ENCODE measurements at places on chromosomes 13 and 19.
A peak's percentile ranks its signal among the peaks of the same experiment; 100 is the strongest.

DNA sequence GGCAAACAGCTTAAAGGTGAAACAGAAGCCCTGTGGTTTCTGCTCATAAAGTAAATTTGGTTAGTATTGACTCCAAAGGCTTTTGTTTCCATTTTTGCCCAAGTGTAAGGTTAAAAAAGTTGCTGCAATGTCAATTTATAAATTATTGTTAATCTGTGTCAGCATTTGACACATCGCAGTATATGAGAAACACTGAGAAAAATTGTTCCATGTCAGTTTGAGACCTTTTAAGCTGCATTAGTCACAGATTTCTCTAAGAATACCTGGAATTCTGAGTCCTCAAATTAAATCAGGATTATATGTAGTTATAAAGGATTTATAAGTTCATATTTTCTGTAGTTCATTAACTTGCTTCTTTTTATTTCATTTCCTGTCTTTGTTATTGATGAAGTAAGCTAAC is 78.8 kb downstream of the FGF14 start:
- DNase-seq = no peak

DNA sequence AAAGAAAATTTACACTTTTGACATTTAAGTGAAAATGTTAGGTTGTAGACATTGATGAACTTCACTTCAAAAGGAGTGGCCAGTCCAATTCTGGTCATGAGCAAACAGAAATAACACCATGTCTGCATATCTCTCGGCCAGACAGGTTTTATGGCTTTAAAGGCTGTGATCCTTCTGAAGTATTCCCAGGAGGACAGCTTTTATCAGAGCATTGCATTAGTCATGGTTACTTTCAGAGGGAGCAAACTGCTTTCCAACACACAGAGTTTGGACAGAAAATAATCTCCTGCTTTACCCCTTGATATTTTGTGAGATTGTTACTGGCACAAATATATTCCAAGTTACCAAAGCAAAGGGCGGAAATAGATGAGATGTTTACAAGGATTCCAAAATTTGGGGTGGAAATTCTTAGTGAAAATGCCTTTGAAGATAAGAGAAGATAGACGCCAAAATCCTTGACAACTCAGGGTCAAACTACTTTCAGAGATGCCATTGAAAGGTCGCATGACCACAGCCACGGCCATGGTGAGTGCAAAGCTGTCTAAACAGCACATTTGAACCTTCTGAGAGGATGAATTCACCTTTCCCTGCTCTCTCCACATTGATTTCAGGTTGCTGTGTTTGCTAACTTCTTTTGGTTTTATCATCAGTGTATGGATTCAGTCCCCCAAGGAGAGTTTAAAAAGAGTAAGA is 584.5 kb upstream of the SGCG start:
- DNase-seq = no peak

- DNase-seq = no peak
These were observed 19.3 kb downstream of the PRAM1 start for GRCh38 chr19:8483165-8483564.

- DNase-seq = no peak
These were observed 1.5 kb downstream of the UNC13A start for GRCh38 chr19:17686592-17687024.

GRCh38 chr19:45782162-45782691 is at the start of gene DMPK:
DMPK (minus strand) TSS chr19:45782490; CDS start chr19:45782352, 138 bp downstream.
- DNase-seq = peak; percentile 27

DNA sequence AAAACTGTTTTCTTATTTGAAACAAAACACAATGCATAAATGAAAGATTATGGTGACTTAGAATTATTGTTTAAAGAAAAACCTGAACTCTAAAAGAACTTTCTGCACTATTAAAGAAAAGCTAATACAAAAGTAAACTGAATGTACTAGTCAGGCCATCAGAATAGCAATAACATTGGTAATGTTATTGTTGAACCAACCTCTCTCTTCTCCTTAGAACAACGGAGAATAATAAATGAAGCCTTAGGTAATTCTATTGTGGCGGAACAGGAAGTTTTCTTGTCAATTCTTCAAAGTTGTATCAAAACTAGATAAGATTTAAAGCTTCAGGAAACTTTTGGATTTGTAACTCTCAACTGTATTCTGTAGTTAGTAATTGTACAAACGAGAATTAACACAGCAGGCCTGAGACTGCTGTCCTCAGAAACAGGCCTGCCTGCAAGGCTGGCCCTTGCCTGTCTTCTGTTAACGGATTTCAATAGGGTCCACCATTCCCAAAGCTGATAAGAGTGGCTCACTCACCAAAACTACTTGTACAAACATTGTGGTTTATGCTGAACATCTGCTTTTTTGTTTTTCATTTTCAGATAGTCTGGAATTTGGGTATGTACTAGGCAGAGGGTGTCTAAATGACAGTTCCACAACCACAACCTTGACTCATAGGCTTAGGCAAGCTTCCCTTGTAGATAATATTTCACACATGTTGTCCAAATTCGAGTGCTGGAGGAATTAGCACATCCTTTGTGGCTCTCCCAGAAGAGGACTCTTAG is 825.8 kb downstream of the GPC5 start:
- DNase-seq = no peak

- DNase-seq = no peak
These were observed 4.7 kb downstream of the PTBP1 start for GRCh38 chr19:801861-802497.

DNA sequence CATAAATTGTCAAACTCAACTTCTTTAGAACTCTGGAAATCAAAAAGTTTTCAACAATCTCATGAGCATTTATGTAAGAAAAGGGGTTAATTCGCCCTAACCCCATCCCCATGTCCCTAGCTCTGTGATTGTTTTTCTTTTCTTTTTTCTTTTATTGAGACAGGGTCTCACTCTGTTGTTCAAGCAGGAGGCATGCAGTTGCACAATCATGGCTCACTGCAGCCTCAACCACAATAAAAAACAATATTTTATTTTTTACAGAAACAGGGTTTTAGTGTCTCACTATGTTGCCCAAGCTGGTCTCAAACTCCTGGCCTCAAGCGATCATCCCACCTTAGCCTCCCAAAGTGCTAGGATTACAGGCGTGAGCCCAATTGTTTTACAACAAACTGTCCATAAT is 16.7 kb downstream of the VWA8 start:
- no peak for DNase-seq

DNA sequence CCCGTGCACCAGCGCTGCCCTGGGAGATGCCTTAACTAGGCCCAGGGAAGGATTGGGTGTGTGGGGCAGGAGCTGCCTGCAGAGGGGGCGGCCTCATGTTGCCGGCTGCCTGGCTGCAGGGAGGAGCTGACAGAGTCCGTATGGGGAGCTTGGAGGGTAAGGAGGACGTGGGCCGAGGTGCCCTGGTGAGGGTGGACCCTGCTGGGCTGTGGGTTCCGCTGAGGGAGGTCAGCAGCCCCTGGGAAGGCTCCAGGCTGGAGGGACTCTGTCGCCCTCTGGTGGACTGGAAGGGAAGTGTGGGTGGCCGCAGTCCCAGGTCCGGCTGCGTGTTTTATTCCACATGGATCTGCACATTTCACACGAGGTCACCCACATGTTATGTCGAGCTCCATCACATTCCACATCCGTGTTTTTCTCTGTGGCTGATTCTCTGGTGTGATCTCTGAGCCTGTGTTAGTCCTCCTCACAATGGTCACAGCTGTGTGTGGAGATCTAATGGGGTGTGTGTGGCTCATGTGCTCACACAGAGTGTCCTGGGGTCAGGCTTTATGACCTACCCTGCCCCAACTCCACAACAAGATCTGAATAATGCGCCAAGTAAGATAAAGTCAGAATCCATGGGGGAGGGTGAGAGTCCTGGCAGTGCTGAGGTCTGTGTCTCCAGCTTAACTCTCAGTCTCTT is 1.8 kb upstream of the CEACAM8 start:
- DNase-seq = peak; percentile 13

- no peak for DNase-seq
These were observed 101.5 kb downstream of the HS6ST3 start for GRCh38 chr13:96191367-96191766.

GRCh38 chr13:36033035-36033434 is 98.1 kb downstream of the DCLK1 start:
- no peak for DNase-seq

GRCh38 chr13:39631307-39631706 is 24.2 kb upstream of the COG6 start:
- DNase-seq = no peak

DNA sequence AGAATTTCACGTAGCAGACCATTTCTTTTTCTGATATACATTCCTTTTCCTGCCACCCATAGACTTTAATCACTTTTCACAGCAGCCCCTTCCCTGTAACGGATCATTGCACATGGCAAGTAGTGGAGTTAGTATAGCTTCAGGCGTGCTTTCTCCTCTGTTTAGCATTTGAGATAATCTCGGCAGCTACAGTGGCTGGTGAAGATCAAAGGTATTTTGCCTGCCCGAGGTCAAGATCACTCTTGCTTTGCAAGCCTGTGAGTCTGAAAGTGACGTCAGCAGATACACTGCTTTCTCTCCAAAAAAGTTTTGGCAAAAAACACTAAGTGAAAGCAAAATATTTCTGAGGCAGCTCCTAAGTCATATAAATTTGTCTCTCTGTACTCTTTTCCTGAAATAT is 260.0 kb downstream of the NDFIP2 start:
- no peak for DNase-seq

GRCh38 chr13:39317291-39317690 is 279.0 kb downstream of the NHLRC3 start:
- DNase-seq = no peak

DNA sequence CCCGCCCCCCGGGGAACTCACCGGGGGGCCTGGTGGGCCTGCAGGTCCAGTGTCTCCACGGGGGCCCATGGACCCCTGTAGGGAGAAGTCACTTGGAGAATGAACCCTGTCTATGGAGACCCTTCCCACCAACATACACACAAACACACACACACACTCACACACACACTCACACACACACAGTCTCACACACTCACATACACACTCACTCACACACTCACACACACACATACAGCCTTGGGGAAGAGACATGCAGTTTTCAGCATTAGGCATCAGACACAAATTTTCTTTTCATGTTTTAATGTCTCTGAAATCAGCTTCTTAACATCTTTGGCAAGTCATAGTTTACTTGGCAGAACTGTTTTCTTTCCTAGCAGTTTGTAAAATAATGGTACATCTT is 31.0 kb upstream of the OLFM2 start:
- DNase-seq = no peak

- DNase-seq = no peak
These were observed 22.8 kb upstream of the CEBPG start for GRCh38 chr19:33350538-33351309.

- no peak for DNase-seq
These were observed 3.6 kb upstream of the F2RL3 start for GRCh38 chr19:16885166-16885565.

DNA sequence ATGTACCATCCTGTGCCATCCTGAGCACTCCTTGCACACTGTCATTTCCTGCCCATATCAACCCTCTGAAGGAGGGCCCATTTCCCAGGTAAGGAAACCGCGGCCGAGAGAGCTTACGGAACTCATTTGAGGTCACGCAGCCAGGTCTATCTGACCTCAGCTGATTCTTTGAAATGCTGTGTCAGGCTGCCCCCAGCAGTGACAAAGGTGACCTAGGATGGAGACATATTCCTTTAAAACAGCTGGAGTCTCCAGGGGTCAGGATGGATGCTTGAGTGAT is 42.2 kb upstream of the VSTM2B start:
- DNase-seq = no peak

DNA sequence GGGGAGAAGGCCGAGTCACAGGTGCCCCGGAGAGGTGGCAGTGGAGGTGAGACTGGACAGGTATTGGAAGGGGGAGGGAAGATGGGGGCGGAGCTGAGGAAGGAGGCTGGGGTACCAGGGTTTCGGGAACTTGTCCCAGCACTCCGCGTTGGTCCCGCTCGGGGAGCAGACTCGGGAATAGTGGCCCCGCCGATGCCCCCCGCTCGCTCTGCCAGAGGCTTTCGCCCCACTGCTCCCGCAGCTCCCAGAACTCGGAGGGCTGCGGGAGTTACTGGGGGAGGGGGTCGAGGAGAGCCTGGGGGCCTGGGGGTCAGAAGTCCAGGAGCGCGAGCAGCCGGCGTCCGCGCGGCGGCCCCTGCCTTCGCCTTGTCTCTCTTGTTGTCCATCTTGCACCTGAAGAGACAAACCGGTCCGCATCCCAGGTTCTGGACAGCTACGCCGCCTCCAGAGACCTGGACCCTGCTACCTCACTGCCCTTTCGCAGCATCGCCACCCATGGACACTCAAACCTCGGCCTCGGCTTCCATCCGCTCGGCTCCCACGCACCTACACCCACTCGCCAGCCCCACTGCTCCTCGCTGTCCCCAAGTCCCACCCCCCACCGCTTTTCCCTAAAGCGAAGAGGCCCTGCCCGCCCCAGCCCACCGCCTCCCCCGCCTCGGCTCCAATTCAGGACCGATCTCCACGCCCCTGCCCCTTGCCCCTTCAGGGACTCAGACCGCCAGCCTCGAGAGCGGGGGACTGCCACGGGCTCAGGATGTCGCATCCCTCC is 700 bp downstream of the PRR36 start:
- no peak for DNase-seq

DNA sequence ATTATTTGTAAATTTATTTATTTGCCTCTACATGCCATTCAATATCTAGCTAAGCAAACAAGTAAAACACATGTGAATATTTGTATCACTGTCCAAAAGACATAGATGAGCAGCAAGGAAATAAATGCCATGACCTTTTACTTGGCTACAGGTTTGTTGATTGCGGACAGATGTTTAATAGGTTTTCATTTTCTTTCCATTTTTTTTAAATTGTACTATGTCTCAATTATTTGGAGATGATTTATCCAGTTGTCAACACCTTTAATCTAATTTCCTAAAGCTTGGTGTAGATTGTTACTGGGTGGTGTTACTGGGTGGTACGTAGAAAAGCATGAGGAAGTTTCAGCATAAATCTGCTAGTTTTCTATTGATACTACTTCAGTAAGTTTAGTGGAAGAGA is 560.6 kb upstream of the SPRY2 start:
- DNase-seq = no peak

GRCh38 chr13:40187841-40188591 is 478.4 kb downstream of the FOXO1 start:
- DNase-seq = no peak

DNA sequence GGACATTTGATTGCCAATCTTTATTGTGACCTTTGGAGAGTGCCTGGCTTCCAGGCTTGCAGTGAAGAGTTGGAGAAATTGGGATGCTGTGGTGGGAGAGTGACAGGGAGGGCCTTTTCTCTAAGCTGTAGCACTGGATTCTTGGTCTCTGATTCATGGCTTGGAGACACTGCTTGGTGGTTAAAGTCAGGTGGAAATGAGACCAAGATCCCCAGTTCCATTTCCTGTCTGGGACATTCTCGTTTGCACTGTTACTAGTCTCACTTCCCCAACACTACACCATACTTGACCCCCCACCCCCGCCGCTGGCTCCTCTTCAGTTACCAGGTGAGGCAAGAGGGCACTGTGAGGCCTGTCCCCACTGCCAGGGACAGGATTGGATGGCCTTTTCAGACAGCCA is 2.9 kb downstream of the SUPT5H start:
- DNase-seq = no peak

All from erythroblast (primary cell).